Astrocyte of the spinal cord (primary cell): ENCODE measurements at places on chromosomes 3 and 15.

GRCh38 chr3:69011096-69011730 is 2.3 kb downstream of the EOGT start:
- DNase-seq, result no peak

GRCh38 chr3:87627316-87627715 is 350.9 kb upstream of the POU1F1 start:
- no peak for DNase-seq

DNA sequence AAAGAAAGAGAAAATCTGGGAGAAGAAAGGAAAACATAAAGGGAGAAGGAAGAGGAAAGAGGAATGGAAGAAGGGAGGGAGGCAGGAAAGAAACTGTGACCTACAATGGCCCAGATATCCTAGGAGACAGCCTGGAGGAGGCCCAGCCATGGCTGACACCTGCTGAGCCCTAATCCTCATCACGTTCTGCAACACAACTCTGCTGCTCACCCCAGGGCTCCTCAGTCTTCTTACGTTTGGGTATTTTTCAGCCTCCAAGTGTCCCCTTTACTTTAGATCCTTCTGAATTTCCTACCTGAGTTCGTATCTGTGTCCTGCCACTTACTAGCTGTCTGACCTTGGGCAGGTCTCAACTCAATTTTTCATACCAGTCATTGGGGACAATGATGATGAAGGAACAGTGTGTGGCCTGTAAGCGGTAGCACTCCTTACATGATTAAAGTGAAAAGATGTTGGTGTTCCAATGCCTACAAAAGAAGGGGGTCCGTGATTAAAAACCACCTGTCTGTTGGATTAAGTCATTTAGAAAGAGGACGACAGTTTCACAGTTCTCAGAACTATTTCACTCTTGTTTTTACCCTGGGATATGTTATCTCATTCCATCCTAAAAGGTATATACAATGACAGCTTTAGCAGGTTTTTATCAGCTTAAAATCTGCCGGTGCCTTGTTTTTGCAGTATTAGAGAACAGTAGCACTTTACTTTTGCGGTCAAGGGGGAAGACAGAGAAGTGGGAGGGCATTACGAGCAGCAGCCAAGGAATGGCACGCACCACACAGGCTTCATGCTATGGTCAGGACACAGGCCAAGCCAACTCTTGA is 47.4 kb downstream of the CCR4 start:
- DNase-seq, result no peak

GRCh38 chr3:100401674-100402041 is 319 bp downstream of the LNP1 start:
- DNase-seq, result no peak

GRCh38 chr15:60265057-60265456 is 132.7 kb downstream of the ANXA2 start:
- no peak for DNase-seq

- peak; percentile 45 for DNase-seq
Measured at GRCh38 chr3:108462899-108463298, 47.5 kb downstream of the MYH15 start.

GRCh38 chr3:190739641-190740185 is 122.8 kb downstream of the GMNC start:
- no peak for DNase-seq

DNA sequence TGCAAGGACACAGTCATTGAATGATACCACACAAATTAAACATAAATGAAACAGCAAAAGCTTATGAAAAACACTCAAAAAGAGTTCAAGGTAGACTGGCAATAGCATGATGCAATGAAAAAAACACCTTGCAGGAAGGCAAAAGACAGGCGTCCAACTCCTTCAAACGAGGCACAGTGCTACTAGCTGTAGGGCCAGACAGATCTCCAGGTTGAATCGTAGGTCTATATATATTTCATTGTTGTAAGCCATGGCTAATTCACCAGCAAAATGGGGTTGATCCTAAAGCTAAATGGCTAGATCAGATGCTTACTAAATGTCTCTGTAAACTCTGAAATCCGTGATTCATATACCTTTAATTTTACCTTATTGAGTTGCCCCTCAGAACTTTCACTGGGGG is 94.2 kb downstream of the THRB start:
- DNase-seq, result no peak

DNA sequence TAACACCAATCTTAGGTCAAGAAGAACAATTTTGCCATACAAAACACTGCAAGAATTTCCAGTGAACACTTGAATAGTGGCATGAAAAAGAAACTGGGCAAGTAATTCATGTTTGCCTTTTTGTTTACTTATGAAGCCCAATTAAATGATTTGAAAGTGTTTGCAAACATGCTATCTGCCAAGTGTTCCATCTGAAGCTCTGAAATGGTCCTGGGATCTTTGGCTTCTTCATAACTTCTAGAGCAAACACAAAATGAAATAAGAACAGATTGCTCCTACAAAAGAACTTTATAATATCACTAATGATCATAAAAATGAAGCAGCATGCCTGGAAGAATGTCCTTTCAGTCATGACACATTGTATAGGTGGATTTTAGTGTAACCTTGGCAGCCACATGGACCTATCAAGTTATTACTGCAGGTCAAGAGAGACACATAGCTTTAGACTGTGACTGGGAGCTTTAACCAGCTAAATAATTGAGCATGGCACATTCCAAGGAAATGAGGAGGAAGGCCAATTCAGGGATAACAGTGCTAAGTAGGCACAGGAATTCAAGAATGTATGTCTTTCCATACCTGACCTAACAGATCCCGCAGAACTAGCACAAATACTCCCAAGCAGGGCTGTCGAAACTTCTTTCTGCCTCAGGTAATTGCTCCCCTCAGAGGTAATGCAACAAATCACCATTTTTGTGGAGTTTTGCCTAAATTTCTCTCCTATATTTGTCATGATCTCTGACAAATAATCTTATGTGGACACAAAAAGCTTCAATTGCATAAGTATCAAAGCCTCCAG is 144.6 kb downstream of the DUT start:
- no peak for DNase-seq
